ENCODE measurements at places on chromosomes 12 and 14.

- DNase-seq: no peak
Measured at GRCh38 chr12:69105101-69105962, 134.0 kb upstream of the CPSF6 start.

DNA sequence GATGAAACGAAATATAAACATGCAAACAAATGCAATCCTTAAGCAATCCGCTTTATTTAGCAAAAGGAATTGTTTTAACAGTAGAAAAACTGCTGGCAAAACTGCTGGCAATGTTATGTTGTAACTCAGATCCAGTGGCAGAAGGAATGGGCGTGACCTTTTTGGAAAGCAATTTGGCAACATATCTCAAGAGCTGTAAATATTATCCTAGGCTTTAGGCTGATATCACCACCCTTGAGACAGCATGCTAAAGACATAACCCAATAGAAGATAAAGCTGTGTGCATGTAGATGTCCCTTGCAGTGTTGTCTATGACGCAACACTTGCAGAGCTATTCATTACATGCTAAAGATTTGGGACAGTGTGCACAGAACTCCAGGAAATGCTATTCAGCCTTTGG, 138.5 kb downstream of the DICER1 start:
- DNase-seq: no peak

- no peak for DNase-seq
Measured at GRCh38 chr12:106030210-106031071, 108.3 kb downstream of the NUAK1 start.

DNA sequence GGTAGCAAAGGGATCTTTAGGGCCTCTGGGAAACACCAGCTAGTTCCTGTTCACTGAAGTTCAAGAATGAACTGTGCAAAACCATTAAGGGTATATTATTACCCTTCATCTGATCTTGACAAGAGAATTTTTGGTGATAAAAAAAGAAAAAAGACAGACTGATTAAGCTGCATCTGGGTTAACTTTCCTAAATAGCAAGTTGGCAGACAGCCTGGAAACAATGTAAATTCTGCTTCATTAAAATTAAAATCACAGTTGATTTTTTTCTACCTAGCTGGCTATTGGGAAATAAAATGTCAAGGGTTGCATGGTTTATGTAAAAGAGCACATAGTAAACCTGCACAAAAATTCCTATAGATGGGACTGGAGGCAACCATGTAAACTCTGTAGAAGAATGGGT, 126.6 kb upstream of the PRKD1 start:
- no peak for DNase-seq

DNA sequence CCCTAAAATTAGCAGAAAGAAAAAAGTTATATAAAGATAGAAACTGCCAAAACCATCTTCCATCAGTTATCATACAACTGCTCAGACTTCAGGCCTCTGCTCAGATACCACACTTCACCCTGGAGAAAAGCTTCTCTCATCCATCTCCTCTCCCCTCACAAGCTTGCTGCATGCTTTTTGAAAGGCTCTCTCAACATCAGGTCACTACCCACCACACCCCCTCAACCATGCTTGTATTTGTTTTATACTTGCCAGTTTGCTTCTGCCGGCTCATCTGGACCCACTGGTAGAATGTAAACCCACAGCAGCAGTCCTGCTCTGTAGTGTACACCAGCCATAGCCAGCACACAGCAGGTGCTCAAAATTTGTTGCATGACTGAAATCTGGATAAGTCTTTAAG, 8.8 kb downstream of the PPP1CC start:
- DNase-seq: no peak

DNA sequence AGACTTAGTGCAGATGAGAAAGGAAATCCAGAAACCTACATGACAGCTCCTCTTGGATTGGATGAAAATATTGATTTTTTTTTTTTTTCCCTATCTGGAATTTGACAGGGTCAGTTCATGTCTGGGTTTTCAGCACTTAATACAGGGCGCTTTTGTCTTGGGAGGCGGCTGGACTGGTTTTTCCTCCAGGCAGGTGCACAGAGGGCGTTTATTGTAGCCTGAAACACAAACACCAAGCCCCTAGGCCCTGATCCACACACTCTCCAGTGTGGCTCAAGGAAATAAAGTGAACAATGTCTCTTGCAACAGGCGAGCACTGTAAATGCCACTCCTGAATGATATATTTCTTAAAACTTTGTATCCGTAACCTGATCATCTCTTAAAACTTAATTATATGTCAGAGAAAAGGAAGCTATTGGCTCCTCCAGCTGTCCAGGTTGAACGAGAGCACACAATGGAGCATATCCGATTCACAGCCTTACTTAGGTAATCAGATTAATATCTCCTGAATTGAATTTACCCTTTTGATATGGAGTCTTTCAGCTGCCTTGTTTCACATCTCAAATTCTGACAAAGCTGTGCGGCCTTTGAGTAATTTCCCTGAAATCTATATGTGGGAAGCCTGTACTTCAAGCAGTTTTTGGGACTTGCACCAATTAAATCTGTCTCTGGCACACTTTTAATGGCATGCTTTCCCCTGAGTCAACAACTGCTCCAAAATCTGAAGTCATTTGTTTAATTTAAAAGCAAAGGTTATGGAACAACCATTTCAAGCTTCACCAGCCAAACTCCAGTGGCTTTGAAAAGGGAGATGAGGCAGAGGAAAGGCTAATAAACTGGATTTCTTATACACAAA, 485.7 kb downstream of the ZFP36L1 start:
- peak; percentile 85 for DNase-seq

GRCh38 chr12:92079054-92079385, 66.6 kb downstream of the BTG1 start:
- DNase-seq: no peak

DNA sequence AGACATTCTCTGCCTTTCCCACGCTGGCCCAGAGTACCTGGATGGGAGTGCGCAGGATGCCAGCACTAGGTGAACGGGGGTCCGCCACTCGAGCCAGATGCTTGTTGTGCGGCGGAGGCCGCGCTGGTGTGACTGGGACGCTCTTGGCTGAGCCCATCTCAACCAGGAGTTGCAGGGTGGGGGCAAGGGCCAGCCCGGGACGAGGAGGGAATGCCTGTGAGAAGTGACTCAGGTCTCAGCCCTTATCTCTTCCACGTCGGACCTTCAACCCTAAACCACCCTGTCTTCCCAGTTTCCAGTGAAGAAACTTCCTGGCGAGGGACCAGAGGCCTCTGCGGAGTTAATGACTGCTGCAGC, 312 bp downstream of the CDCA3 start:
- DNase-seq: no peak

DNA sequence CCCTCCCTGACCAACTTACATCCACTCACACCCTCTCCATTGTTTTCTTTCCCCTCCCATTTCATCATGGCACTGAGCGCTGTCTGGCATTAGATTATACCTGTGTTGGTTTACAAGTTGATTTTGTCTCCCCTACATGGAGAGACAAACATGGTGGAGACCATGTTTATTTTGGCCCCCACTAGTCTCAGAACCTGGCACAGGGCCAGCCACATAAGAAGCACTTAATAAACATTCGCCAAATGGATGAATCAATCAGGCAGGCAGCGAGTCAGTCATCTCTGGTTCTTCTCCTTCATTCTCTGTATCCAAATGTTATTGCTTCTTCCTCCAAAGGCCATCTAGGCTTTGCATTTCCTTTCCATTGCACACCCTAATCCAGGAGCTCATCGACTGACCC, 177.4 kb downstream of the DPF3 start:
- no peak for DNase-seq

DNA sequence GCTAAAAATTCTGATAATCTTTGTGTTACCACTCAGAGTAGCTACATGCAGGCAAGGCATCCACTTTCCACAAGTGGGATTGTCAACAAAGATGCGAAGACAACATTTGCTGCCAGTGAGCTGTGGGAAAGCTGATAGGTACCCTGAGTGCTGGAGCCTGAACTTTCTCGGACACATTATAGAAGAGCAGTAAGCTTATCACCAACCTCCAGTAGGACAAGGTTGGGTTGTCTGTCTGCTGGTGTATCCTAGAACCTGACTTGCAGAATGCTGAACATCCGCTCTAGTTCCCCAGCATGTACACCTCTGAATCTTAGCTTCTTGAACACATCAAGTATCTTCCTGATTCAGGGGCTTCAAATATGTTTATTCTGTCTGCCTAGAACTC, 103.8 kb upstream of the PPM1H start:
- DNase-seq: no peak

DNA sequence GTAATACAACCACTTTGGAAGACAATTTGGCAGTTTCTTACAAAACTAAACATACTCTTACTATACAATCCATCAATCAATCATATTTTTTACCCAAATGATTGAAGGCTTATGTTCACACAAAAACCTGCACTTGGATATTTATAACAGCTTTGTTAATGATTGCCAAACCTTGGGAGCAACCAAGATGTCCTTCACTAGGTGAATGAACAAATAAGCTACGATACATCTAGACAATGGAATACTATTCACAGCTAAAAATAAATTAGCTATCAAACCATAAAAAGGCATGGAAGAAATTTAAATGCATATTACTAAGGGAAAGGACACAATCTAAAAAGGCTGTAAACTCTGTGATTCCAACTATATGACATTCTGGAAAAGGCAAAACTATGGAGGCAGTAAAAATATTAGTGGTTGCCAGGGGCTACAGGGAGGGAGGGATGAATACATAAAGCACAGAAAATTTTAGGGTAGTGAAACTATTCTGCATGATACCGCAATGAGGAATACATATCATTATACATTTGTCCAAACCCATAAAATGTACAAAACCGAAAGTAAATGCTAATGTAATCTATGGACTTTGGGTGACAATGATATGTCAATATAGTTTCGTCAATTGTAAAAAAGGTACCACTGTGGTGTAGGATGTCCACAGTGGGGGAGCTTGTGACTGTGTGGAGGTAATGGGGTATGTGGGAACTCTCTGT, 70.5 kb downstream of the GPR65 start:
- no peak for DNase-seq

DNA sequence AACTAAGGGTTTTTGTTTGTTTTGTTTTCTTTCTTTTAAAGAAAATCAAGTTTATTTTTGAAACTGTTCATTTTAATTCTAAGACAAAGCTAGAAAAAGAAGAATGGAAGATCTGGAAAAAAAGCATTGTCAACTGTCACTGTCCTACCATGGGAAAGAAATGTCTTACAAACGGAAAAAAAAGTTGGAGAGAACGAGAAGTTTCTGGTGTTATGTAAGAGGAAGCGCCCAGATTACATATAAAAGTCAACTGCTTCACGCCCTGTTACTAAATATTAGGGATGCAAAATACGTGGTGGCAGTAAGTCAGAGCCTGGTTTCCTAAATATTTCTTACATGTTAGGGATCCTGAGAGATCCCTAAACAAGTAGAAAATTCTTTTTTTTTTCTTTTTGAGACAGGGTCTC, 14.3 kb upstream of the FBXL14 start:
- no peak for DNase-seq

DNA sequence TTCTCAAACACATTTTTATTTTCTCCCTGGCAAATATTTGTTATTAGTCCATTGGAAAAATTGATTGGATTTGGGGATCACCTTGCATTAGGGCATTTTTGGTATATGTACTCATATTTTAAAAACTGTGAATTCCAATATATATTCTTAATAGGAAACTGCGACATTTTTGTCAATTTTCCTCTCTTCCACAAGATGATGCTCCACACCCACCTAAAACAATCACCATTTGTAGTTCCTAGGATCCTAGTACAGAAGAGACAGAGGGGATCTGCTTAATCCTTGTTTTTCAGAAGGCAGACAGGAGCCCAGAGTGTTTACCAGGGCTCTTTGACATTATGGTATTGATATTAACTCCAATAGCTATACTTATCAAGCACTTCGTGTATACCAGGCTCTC, 22.8 kb upstream of the OASL start:
- DNase-seq: no peak

DNA sequence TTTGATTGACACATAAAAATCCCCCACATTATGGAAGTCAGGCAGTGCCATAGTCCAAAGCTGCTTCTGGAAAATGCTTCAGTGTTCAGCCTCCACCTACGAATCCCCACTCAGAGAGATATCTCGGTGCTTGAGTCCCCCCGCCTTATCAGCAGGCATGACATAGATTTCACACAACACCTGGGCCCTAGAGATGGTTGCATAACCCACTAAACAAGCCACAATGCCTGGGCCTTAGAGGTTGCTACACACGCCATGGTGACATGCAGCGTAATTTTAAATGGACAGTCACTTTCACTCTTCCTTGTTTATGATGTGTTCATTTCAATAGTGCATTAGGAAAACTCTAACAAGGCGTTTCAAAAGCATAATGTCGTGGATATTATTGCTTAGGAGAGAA, 38.0 kb downstream of the CCDC60 start:
- DNase-seq: no peak

DNA sequence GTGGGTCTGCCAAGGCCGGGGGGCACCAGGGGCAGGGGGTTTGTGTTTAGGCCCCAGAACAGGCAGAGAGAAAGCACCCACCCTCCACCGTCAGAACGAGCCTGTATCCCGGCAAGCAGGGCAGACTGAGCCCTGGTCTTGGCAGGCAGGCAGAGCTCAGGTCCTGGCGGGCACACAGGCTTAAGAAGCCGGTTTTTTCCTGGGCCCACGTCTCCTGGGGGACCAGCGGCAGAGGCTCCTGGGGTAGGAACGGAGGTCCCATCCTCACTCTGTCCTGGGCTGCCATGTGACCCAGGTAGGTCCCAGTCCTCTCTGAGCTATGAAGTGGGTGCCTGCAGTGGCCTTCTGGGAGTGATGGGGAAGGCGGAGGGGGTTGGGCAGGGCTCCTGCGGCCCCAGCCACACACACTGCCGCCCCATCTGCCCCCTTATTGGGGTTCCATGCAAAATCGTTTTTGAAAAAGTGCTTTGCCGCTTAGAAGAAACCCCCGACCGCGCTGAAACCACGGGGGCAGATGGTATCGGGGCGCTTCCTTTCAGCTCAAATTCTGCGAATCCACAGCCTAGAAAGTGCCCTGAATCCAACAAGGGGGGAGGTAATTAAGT, 24.2 kb downstream of the SH2B3 start:
- no peak for DNase-seq

DNA sequence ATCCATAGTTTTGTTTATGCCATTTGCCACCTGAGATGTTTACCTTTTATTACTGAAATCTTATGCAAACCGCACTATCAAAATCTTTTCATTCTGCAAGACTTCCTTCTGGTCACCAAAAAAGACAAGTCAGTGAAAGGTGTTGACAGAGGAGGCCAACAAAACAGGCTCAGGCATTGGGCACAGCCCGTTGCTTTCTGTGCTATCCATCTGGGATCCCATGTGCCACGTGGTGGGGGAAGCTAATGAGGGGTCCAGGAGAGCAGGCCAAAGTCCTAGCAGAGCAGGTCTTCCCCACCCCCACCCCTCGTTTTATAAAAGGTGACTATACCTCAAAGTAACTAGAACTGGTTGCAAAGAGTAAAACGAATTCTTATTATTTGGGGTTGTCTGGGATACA, 1.2 kb downstream of the ALDH1L2 start:
- no peak for DNase-seq

GRCh38 chr12:12546314-12546772, 16.3 kb downstream of the DUSP16 start:
- peak; percentile 47 for DNase-seq

- DNase-seq: no peak
Measured at GRCh38 chr14:31717294-31718085, 156.3 kb downstream of the NUBPL start.
